ENCODE measurements at places on chromosomes 11 and 22.

DNA sequence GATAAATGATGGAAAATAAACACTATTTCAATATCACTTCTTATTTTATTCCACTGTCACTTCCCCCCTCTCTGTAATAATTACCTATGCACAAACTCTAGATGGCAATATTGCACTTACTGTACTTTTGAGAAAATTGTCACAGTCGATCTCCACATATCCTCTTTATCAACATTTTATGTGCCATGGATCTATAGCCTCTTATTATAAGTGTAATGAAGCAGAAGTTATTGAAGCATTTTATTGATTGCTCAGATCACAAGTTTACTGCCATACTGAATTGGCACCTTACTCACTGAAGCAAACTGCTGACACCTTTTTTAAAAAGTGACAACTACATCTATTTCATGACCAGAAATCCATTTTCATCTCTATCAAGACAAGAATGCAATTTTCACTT lies 133.4 kb downstream of the DCDC1 start:
- peak; percentile 21 for DNase-seq

DNA sequence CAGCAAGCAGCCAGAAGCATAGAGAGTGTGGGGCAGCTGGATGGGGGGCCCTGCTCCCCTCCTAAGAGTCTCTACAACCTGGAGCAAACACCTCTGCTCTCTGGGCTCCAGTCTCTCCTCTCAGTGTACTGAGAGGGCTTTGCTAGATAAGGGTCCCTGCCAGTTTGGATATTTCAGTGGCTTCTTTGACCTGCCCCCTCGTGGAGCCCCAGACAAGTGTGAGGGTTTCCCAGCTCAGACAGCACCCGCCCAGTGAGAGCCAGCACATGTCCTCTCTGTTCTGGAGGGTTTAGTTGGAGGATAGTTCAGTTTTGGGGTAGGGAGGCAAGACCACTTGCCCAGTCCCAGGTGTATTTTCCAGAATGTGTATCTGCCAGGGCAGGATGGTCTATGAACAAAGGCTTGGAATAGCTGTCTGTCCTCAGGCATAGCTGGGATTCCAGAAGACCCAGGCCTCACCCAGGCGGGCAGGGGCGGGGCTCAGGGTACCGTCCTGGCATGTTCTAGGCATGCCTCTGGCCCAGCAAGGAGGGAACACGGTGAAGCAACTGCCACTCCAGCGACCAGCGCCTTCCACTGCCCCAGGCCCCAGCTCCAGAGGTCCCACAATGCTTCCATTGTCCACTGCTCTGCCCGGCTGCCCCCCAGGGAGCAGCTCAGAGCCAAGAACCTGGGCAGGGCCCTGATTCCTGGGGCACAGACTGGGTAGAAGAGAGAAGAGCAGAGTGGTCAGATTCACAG lies 7.5 kb upstream of the MICALL1 start:
- peak; percentile 18 for DNase-seq

DNA sequence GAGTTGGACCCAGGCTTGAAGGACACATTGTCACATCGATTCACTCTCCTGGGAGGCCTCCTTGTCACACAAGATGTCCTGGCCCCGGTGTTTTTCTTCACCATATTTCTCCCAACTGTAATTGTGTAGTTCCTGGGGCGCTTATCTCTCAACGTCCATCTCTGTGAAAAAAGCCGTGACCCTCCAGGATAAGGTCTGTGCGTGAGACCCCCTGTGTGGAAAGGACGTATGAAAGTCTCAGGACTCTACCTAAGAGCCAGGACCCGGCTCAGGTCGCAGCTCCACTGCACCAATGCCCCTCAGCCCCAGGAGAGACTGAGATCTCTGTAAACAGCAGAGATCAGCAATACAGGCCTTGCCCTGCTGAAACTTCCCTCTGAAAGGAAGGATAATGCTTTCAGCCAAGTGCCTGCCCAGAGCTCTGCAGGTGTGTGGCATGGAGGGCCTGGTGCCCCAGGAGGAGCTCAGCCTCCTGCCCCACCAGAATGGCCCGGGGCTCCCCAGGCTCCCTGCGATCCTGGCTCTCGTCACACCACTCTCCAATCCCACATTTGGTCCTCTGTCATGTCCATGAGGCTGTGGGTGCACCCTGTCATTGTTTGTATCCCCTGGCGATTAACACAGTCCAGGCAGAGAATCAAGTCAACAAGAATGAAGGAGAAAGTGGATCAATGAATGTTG lies 119.2 kb upstream of the TMEM45B start:
- no peak for DNase-seq

GRCh38 chr11:9895006-9895405 lies 231.1 kb downstream of the SWAP70 start:
- no peak for DNase-seq

DNA sequence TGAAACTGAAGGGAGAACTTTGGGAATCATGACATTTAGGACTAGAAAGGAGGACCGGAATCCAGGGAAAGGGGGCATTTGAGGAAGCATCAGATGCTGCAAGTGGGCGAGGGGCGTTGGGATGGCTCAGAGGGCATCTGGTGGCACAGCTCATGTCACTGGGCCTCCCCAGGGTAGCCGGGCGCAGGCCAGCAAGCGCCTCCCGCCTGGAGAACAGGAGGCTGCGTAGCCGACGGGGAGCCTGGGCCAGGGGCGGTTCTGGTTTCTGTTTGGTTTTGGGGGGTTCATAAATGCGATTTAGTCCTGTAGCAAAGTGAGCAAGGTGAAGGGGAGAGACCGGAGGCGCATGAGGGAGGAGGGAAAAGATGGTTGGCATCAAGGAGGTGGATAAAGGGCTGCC lies 443 bp upstream of the ST14 start:
- no peak for DNase-seq

DNA sequence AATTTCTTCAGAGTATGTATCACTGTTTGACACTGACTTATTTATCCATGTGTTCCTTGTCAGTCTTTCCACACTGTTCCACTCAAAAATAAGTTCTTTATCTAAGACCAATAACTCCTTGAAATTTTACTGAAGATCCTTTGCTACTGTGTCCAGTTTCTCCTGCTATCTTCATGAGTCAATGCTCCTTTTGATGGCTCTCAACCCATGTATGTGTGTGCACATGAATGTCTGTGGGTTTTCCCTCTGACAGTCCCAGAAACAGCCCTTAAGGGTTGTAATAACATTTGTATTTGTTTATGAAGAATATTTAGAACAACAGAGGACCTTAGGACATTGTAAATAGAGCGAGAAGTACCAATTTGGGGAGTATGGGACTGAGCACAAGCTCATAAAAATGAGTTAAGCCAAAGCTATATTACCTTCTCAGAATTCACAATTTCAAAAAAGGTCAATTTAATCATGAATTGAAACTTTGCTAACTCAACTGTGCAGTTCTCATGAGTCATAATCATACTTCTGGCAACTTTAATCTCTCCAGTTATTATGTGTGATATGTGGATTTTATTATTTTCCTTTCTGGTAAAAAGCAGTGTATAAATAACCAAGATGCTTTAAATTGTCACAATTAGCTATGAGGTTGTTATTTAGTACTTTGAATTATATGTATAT lies 533.6 kb downstream of the CNTN5 start:
- no peak for DNase-seq

DNA sequence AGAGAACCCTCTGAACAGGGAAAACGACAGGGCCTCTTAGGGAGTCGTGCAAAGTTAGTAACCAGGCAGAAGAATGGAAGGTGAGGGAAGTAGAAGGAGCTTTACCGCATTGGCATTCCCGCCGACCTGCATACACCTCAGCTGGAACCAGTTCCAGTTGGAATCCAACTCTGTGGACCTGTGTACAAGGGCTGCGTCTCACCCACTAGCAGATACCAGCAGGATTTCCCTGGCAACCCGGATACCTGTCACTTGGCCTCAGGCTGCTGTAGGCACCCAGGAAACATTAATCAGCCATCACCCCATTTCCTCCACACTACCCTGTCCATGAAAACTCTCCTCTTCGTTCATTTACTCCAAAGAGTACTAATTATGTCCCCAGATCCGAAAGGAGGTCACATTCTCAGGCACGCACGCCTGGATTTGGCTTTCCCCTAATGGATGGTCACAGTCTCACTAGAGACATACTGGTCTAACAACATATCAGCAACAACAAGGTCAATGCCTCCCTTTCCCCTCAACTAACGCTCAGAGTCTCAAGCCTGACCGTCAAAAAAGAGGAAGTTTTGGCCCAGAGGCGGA lies 842 bp downstream of the ARFGAP2 start:
- no peak for DNase-seq

DNA sequence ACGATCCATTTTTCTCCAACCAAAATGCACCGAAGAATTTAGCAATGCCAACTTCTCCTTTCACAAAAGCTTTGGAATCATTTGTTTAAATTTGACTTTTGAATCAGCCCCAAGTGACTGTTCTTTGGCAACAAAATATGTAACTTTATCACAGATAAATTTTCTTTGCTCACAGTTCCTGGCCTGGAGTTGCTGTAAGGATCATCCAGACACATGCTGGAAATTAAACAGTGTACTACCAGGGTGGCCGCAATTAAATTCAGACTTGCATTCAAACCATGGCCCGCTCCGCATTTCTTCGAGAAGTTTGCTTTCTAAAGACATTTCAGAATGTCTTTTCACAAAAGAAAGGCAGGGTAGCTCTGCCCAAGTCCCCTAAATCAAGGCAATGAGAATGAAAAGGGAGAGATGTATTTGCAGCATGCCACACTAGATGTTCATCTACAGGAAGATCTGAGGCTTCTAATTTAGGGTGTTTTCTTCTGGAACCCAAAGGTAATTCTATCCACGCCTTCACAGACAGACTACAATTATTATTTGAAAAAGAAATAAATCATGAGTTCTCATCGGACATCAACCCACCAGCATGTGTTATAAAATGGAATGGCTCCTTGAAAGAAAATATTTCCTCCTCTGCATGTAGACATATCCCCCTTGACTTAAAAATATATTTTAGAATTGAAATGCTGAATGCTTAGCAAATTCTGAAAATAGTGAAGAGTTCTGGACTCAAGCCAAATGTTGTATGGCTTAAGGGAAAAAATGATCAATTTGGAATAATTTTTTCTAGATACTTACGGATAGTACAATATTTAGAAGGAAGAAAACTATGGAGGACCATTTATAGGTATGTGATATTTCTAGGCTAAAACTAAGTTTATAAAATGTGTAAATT lies 189.7 kb upstream of the BLID start:
- DNase-seq = no peak

GRCh38 chr11:72141066-72141465 lies 5.5 kb downstream of the FOLR3 start:
- DNase-seq = peak; percentile 70

GRCh38 chr22:29821291-29822016 lies 16.6 kb downstream of the ASCC2 start:
- DNase-seq = peak; percentile 100

DNA sequence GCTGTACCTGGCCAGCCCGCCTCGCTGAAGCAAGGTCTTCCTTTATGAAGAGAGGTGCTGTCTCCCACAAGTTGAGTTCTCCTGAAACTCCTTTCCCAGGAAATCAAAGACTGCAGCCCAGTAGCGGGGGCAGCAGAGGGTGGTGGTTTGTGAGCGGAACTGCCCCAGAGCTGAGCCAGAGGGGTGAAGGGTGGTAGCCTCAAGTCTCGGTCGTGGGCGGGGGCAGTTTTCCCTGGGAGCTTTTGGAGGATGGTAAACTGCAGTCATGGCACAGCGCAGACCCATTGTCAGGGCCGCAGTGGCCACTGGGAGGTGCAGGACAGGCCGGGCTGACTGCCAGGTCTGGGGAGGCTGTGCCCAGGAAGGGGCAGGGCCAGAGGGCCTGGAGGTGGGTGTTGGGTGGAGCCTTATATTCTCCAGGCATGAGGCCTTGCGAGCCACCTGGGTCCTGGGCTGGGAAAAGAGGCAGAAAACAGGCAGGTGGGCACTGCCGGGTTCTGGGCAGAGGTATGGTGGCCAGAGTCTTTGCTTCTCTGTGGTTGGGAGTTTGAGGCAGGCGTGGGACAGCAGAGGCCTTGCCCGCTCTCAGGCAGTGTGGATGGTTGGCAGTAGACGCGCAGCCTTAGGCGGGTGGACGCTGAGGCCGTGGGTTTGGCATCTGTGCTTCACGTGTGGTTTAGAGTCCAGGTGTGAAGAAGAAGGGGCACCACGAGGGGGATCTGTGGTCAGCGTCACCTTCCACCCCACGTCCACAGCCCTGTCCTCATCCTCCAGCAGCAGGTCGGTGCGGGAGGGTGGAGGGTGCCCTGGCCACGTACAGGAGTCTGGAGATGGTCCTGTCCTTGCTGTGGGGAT lies 1176.4 kb downstream of the BRD1 start:
- DNase-seq = no peak

- no peak for DNase-seq
Observed at GRCh38 chr11:8658321-8659057, 24.0 kb downstream of the TRIM66 start.

GRCh38 chr11:120268686-120269085 lies 28.7 kb downstream of the POU2F3 start:
- DNase-seq = no peak

GRCh38 chr22:30211124-30211820 lies 35.3 kb downstream of the LIF start:
- DNase-seq = no peak

- no peak for DNase-seq
Observed at GRCh38 chr11:20561915-20562314, 37.5 kb upstream of the SLC6A5 start.

DNA sequence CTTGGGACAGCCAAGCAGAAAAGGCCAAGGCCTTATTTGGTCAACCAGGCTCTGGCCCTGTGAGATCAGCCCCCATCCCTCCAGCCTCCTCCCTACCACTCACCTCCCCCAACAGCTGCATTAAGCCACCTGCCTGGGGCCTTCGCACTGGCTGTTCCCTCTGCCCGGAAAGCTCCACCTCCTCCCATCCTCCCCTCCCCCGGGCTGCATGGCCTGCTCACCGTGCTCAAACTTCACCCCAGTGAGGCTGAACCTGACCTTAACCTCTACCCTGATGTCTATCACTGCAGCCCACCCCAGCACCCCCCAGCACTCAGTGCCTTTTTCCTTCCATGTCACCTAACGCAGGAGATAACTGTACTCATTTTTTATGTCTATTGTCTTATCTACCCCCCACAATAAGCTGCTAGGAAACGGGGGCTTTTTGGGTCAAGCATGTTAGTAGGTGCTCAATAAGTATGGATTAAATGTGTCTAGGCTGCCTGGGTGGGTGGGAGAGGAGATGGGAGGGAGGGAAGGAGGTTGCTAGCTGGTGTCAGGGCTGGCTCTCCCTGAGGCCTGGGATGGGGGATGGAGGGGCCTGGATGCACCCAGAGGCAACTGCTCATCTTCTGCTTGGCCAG lies 912 bp downstream of the PTPRCAP start:
- DNase-seq = no peak

DNA sequence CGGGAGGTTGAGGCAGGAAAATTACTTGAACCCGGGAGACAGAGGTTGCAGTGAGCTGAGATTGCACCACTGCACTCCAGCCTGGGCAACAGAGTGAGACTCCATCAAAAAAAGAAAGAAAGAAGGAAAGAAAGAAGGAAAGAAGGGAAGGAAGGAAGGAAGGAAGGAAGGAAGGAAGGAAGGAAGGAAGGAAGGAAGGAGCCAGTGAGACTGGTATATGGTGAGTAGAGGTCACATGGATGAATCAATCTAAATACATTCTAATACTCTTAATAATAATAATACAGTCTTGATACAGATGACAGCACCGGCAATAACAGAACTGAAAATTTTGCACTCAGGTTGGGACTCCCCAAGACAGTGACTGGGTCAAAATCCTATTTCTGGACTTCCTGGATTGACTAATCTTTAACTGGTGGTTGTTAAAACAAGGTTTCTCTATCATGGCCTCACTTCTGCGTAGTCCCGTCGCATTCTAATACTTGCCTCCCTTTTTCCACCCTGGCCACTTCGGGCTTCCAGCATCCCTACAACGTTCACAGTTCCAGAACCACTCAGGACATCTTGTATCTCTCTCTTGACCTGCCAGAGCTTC lies 53.5 kb upstream of the EIF3M start:
- no peak for DNase-seq
